ENCODE measurements at places on chromosomes 2 and 18.

- no peak for DNase-seq
Observed at GRCh38 chr2:64624862-64625261, 28.9 kb downstream of the SERTAD2 start.

DNA sequence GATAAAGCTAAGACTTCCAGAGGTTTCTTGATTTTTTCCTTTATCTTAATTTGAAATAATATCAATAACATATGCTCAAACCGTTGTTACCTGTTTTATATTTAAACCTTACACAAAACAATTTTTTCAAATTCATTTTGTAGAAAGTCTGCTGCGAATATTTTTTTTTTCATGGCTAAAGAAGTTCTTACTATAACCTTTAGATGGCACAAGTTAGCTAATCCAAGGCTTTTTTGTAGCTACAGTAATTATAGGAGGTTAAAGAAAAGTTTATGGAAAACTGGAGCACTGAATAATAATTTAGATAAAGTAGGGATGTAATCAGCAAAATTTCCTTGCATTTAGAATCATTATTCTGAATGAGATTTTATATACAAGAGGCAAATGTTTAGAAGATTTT is 78.0 kb upstream of the PNPT1 start:
- DNase-seq, result no peak

GRCh38 chr2:10434886-10435819 is 13.0 kb downstream of the ODC1 start:
- no peak for DNase-seq

DNA sequence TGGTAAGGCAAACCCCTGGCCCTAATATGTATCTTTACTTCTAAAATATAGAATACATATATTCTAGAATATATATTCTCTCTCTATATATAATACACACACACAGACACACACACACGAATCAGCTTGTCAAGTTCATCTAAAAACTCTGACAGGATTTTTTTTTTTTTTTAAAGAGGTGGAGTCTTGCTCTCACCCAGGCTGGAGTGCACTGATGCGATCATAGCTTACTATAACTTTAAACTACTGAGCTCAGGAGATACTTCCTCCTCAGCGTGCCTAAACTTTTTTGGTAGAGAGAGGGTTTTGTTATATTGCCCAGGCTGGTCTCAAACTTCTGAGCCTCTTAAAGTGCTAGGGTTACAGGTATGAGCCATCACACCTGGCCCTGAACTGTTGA is 45.2 kb downstream of the DOK1 start:
- no peak for DNase-seq

DNA sequence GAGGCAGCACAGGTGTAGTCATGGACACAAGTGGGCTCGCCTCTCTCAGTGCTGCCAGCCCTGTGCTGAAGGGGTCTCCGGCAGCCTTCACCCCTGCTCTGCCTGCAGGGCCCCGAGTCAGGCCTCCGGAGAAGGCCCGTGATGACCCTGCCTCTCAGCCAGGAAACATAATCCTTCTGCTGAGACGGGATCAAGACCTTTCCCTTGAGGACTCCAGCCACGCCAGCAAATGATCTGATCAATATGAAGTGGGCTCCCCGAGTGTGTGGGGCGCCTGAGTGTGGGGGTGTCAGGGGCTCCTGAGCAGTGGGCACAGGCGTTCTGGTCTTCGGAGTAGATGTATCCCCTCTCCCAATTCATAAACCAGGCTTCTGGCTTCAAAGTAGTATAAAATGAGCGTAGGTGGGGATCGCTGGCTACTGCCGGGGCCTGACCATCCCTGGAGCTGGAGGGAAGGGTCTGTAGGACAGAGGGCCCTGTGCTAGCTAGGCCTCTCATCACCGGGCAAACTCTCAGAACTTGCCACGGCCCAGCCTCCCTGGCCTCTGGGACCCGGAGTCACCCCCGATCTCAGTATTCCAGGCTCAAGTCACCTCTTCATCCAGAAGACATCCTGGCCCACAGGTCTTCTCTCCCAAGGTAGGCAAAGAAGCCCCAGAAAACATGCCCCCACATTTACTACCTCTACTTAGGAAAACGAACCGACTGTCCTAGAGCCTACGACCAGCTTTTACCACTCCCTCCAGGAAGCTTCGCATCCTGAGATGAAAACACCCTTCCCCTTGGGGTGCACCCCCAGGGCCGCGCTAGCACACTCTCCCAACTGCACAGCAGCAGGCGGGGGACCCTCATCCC is 33.6 kb downstream of the CRACDL start:
- no peak for DNase-seq

GRCh38 chr2:23385351-23385747 is 370 bp downstream of the KLHL29 start:
- DNase-seq, result no peak

All from thoracic aorta (tissue), 2 donors.